ENCODE measurements at places on chromosomes 2 and 18.

DNA sequence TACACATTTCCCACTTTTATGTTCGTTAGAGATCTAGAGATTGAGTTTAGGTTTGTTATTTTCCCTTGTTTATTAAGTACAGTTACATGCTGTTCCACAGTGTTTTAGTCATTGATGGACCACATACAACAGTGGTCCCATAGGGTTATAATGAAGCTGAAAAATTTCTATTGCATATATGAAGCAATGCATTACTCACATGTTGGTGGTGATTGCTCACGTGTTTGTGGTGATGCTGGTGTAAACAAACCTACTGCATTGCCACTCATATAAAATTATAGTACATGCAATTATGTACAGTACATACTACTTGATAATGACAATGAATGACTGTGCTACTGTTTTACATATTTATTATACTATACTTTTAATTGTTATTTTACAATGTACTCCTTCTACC, 51.0 kb upstream of the NXPH2 start:
- no peak for DNase-seq

- no peak for DNase-seq
Observed at GRCh38 chr2:26380281-26380680, 21.4 kb upstream of the DRC1 start.

DNA sequence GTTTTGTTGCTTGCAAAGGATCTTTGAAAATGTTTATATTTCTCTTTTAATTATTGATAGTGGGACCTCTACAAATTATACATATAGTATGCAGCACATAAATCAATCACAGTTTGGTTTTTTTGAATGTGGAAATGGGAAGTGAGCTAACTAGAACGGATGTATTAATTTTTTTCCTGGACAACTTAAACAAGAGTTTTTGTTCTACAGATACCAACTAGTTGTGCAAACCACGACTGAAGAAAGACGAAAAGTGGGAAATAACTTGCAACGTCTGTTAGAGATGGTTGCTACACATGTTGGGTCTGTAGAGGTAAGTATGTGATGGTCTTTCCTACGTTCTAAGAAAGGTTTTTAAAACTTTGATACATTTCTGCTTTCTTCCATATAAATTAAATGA, 39.2 kb downstream of the NDC80 start:
- no peak for DNase-seq

- DNase-seq: no peak
Observed at GRCh38 chr2:176106581-176107539, at the start of gene HOXD11. Gene HOXD11, plus strand, starts transcription at chr2:176107280. Its CDS starts 76 bp downstream, at chr2:176107356.

GRCh38 chr2:95056461-95057459, 31.3 kb downstream of the MAL start:
- DNase-seq: no peak

DNA sequence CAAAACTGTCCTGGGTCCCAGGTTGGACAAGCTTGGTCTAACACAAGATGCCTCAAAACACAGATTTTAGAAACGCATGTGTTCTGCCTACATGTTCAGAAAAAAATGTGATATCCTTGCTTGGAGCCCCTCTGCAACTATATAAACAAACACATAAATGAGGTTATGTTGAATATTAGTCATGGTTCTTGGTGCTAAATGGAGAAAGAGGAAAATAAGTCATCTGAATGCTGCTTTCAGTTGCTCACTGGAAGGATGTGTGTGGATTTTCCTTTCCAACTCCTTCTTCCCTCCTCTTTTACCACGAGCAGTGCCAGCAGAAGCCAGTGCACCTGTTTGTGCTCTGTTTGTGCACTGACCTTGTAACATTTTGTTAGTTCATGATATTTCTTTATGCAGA, 85.3 kb downstream of the PIEZO2 start:
- no peak for DNase-seq

- DNase-seq: no peak
Observed at GRCh38 chr2:155633887-155634570, 698.5 kb downstream of the NR4A2 start.

DNA sequence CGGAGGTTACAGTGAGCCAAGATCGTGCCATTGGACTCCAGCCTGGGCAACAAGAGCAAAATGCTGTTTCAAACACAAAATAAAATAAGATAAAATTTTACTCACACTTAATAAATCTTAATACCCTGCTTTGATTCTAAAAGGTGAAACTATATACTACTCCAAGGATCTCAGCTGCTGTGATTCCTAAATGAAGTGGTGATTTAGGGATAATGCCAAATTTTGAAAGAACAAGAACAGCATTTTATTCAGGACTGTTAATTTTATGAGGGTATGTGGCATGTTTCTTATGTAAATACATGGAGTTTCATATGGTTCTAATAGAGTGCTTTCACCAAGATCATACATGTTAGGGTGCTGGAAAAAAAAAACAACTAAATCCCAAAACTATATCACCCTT, 199.7 kb upstream of the PID1 start:
- no peak for DNase-seq

DNA sequence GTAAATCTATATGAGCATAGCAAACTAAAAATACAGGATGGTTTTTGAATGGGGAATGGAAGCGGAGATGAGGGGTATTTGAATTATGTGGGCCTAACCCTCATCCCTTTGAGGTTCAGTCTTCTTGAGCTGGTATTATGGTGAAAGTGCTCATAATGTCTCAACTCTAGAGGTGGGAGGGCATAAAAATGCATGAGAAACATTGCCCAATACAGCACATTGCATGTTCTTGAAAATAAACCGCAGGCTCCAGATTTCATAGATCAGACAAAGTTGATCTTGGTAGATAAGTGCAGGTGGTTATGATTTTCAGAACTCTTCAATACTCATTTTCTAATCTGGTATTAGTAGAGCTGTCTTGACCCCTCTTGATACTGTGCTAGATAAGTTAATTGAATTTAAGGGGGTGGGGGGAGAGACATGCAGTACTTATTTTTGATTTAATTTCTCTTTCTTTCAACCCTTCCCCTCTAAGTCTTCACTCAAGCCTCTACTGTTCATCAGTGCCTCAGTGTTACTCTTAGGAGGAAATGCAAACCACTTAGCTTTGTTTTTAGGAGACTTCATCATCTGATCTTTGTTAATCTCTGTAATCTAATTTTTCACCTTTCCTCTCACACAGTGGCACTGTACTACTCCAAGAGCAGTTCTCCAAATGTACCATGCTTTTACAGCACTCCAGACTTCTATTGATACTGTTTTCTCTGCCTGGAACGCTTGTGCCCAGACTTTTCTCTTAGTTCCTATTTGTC, 22.2 kb downstream of the XRCC5 start:
- DNase-seq: no peak

- no peak for DNase-seq
Observed at GRCh38 chr2:147559070-147559725, 285.6 kb upstream of the ACVR2A start.

DNA sequence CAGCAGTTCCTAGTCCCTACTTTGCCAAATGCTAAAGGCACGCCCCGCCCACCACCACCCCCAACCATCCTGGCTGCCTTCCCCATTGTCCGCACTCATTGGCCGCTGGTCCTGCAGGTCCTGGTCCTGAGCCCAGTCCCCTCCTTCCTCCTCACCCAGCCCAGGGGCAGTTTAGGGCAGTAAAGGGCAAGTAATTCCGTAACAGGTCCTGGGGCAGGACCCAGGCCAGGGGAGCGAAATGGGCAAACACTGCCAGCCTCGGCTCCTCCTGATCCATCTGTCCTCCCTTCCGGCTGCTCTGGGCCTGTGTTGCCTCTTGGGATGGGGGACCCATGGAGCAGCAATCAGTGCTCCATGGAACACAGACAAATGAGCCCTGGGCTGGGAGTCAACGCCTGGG, 6.1 kb downstream of the ADCY3 start:
- DNase-seq: no peak

DNA sequence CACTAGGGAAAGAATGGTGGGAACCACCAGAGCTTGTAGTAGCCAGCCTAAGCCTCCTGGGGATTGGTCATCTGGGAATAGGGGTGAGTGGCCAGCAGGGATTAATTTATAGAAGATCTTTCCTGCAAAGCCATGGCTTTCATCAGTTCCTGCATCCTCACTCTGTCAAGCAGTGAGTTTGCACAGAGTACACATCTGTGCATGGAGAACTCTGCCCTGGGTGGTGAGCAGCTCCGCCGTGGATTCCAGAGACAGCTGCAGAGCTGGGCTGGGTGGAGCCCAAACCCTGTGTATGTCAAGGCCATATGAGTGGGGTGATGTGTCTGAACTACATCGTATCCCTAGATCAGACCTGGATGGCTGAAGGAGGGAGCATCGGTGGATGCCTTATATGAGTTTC, 182.2 kb downstream of the GLI2 start:
- DNase-seq: no peak

DNA sequence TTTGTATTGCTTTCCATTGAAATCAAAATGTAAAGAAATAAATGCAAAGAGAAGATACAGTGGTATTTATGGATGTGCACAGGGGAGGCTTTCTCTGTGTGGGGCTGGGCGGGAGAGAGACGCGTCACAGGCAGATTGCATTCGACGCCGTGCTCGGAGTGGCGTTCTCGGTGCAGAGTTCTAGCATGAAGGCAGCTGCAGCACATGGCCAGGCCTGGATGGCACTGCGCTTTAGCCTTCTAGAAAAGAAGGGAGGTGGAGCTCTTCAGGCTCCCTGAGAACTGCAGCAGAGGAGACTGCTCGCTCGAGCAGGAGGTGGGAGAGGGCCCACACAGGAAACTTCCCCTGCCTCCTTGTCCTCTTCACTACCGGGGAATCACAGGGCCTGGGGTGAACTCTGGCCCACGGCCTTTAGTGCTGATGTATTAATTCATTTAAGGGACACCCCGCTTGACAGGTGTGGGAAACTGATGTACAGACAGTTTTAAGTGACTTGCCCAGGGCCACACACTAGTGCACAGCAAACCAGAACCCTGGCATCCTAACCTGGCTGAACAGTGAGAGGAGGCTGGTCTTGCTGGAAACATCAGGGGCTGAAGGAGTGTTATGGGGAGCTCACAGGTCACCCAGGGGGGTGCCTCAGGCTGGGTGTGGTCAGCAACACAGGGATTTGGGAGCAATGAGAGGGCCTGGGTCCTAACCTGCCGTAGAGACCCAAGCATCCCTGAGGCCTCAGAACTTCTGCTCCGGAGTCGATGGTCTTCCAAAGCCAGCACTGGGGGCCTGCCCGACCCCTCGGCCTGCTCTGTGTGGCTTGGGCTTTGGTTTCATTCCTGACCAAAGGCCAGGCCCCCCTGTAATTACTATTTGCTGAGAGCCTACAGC, 199.9 kb downstream of the HDAC4 start:
- no peak for DNase-seq

GRCh38 chr2:146873056-146873455, 971.8 kb upstream of the ACVR2A start:
- DNase-seq: no peak

DNA sequence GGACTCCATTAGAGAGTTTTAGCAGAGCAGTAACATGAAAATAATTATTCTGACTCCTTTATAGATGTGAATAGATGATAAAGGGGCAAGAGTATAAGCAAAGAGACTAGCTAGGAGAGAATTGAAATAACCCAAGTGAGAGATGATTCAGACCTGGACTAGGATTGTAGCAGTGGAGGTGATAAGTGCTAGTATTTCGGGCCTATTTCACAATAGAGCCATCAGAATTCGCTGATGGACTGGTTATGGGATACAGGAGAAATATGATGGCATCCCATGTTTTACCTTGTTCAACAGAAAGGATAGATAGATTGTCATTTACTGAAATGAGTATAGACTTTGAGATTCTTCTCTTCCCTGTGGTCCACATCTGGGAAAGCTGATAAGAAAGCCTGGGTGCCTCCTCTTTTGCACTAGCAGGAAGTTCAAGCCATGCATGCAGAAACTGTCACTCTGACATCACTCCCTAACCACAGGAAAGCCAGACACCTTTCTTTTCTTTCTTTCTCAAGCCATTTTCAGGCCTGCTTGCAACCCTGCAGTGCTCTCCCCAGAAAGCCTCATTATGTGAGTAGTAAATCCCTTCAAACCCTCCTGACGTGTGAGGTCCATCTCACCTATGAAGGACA, 25.3 kb downstream of the DYNAP start:
- no peak for DNase-seq

GRCh38 chr2:160064916-160065315, 2.5 kb upstream of the PLA2R1 start:
- no peak for DNase-seq

DNA sequence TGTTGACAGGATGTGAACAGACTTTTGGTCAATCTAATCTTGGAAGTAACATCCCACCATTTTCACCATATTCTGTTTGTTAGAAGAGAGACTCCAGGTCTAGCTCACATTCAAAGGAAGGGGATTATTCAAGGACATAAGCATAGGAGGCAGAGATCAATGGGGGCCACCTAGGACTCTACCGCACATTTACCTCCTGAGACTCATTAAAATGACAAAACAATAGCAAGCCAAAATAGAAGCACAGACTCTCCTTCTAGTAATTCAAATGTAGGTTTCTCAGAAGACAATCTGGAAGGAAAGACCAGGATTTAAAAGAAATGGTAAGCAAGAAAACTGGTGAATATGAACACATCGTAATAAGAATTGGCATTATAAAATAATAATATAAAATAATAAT, 156.4 kb upstream of the KYNU start:
- no peak for DNase-seq

DNA sequence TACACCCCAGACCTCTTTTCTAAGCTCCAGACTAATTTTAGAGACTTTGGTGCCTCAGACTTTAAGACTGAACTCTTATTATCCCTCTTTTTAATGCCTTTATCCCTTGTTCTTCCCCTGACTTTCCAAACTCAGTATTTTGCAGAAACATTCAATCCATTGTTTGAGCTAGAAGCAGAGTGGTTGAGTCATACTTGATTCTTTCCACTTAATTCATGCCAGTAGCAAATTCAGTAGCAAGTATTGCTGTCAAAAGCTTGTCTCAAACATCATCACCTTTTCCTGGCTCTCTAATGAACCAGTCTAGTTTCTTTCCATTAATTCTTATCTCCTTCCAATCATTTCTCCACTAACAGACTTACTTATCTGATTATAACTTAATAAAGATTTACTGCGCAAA, 699.7 kb upstream of the ZNF804A start:
- no peak for DNase-seq

DNA sequence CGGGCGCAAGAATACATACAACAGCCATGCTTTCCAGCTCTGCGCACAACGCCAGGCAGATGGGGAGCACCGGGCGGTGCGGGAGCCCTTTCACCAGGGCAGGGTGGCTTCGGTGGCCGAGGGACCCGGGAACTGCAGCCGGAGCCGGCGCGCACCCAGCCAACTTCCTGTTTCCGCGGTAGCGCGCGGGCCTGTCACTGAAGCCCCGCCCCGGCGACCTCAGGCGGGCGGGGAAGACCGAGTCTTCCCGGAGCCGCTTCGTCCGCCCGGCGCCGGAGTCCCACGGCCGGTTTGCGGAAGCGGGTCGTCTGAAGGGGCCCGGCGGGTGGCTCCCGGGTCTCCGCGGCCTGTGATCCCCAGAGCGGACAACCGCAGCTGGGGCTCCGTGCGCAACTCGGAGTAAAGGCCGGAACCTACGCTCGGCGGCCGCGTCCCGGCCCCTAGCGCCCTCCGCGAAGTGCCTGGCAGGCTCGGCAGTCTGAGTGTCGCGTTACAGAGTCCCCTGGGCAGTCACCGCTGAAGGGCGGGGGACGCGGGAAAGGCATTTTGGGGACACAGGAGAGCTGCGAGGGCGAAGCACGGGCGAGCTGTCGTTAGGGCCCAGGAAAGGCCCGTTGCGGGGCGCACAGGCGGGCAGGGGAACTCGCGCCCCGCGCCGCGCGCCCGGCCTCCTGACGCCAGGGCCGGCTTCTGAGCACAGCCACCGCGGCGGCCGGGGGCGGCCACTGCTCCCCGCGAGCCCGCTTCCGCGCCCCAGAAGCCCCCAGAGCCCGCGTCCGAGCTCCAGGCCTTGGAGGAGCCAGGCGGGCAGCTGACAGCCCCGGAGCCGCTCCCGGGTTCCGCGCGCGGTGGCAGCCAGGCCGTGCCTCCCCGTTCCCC, at the start of gene MPPE1:
Gene MPPE1 (minus strand): TSS at position 136 of the 879 bp plus-strand sequence. CDS start 11,053 bp downstream, outside the sequence.
- peak; percentile 84 for DNase-seq

GRCh38 chr18:4455113-4455811, at the start of gene DLGAP1:
Gene DLGAP1, minus strand, starts transcription at chr18:4455307.
- no peak for DNase-seq
